ENCODE measurements at places on chromosomes 3 and 15.
A peak's percentile ranks its signal among the peaks of the same experiment; 100 is the strongest.

- H3K36me3 ChIP-seq = no peaks in the 10 kb centered on the region
- H3K4me1 ChIP-seq = no peaks in the 10 kb centered on the region
- H3K27ac ChIP-seq = no peak overlapping the region
- no peaks in the 10 kb centered on the region for H3K27me3 ChIP-seq
Measured at GRCh38 chr3:194360568-194360967, 9.0 kb downstream of the LRRC15 start.

GRCh38 chr3:39727415-39727814 lies 82.0 kb upstream of the MYRIP start:
- no peak for DNase-seq
- H3K36me3 ChIP-seq = no peaks in the 10 kb centered on the region
- H3K4me3 ChIP-seq = no peak overlapping the region
- H3K27ac ChIP-seq = no peak overlapping the region
- no peaks in the 10 kb centered on the region for H3K27me3 ChIP-seq
- no peaks in the 10 kb centered on the region for H3K4me1 ChIP-seq

DNA sequence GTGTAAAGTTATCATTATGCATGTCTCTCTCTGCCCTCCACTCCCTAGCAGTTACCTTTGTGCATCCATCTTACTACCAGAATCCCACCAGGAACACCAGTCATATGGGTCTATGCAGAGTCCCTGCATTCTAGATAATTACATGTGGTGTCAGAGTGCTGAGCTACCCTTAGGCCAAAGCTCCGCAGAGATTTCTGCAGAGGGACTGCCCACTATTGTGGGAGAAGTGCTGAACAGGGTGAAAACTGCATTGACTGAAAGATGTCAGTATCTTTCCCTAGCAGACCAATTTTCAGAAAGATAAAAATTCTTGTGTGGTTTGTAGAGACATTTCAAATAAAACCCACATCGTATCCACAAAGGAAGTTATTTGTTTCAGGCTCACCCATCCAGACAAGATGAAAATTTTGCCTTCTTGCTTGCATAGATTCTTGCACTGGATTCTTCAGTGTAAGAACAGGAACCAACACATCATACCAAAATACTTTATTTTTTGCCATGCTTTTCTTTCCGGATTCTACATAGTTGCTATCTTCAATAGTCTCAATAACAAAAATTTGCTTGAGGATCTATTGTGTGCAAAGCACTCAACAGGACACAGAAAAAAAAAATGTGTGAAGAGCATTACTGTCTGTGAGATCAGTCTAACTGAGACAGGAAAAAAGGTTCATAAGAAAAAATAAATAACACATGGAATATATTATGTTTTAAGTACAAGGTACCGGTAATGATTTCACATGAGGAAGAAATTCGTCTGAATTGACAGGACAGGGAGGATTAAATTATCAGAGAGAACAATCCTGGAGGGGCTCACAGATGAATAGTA lies 32.0 kb upstream of the CCDC80 start:
- no peak overlapping the region for H3K4me3 ChIP-seq
- H3K36me3 ChIP-seq = no peaks in the 10 kb centered on the region
- H3K4me1 ChIP-seq = peaks cover 34% of the 10 kb centered on the region
- no peak for DNase-seq
- H3K27me3 ChIP-seq = no peaks in the 10 kb centered on the region

GRCh38 chr3:118527514-118528044 lies 507.1 kb downstream of the IGSF11 start:
- H3K27ac ChIP-seq = no peak overlapping the region
- no peaks in the 10 kb centered on the region for H3K4me1 ChIP-seq
- H3K4me3 ChIP-seq = no peak overlapping the region

- H3K4me1 ChIP-seq = no peaks in the 10 kb centered on the region
- peaks cover 55% of the 10 kb centered on the region for H3K36me3 ChIP-seq
- no peak for DNase-seq
- no peaks in the 10 kb centered on the region for H3K27me3 ChIP-seq
Measured at GRCh38 chr3:126434264-126434590, 39.5 kb downstream of the CFAP100 start.

GRCh38 chr3:46484911-46485778 lies 12.6 kb upstream of the RTP3 start:
- peak; percentile 15 for DNase-seq
- H3K36me3 ChIP-seq = no peaks in the 10 kb centered on the region
- H3K27me3 ChIP-seq = peaks cover 3% of the 10 kb centered on the region
- H3K4me3 ChIP-seq = no peak overlapping the region

- H3K27me3 ChIP-seq = no peaks in the 10 kb centered on the region
- peak; percentile 35 for DNase-seq
- no peaks in the 10 kb centered on the region for H3K4me1 ChIP-seq
- H3K4me3 ChIP-seq = no peak overlapping the region
- H3K36me3 ChIP-seq = no peaks in the 10 kb centered on the region
Measured at GRCh38 chr15:99090011-99090699, 14.7 kb upstream of the SYNM start.

Measured in common myeloid progenitor, CD34-positive (primary cell).